B cell (primary cell): ENCODE measurements at places on chromosomes 2 and 18. TPM values are rescaled to one million over a fixed set of nuclear protein-coding genes. Genes with fewer than 3 reads are reported as not detected.

The NOTO gene
- not detected in 2 replicates for total RNA-seq

- no peak for DNase-seq
These were observed 694.5 kb downstream of the RNF144A start for GRCh38 chr2:7611750-7612149.

The GRB14 gene
- total RNA-seq: not detected in 2 replicates

GRCh38 chr18:69631281-69631680 lies 230.6 kb downstream of the DOK6 start:
- DNase-seq: no peak

- DNase-seq: no peak
These were observed 49.1 kb downstream of the LRATD1 start for GRCh38 chr2:14681608-14682007.

The TMEFF2 gene
- total RNA-seq: not detected in 2 replicates

DNA sequence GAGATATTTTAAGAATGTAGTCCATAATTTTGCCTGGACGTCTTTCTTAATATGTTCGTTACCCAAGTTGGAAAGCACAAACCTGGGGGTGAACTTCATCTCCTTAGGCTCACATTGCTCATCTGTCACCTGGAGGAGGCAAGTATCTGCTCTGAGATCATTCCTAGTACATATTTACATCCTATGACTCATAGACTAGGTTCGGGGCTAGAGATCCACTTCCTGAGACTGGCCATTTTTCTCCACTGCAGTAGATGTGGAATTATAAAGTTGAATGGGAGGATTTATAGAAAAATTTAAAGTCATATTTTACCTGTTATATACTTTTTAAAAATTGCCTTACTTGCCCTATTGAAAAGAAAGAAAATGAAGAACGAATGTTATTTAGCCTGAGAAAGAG lies 77.5 kb upstream of the PROKR1 start:
- DNase-seq: no peak

GRCh38 chr2:82657106-82657505 lies 1802.0 kb downstream of the SUCLG1 start:
- no peak for DNase-seq

The REG1B gene
- not detected in 2 replicates for total RNA-seq

The KCNIP3 gene
- total RNA-seq: not detected in 2 replicates

DNA sequence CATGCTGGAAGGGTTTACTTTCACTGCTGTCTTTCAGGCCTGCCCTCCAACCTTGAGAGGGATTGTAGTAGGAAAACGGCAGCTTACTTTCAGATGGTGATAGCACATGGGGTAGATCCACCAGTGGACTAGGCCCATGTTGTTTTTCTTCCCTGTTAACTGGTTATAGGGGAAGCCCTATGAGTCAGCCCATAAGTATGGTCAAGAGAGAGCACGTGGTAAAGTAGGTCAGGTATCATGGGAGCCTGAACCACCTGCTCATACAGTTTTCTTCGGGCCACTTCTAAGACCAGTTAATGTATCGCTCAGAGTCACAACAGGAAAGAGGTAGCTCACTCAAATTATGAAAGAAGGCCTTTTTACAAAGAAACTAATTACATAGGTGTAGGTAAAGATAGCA lies 33.0 kb downstream of the PDK1 start:
- no peak for DNase-seq

GRCh38 chr18:62744076-62744968 lies 29.0 kb downstream of the PHLPP1 start:
- DNase-seq: peak; percentile 71

- no peak for DNase-seq
These were observed 27.0 kb downstream of the ZNF892 start for GRCh38 chr2:95234286-95234785.

- no peak for DNase-seq
These were observed 237.6 kb upstream of the RGPD4 start for GRCh38 chr2:107589079-107589491.

DNA sequence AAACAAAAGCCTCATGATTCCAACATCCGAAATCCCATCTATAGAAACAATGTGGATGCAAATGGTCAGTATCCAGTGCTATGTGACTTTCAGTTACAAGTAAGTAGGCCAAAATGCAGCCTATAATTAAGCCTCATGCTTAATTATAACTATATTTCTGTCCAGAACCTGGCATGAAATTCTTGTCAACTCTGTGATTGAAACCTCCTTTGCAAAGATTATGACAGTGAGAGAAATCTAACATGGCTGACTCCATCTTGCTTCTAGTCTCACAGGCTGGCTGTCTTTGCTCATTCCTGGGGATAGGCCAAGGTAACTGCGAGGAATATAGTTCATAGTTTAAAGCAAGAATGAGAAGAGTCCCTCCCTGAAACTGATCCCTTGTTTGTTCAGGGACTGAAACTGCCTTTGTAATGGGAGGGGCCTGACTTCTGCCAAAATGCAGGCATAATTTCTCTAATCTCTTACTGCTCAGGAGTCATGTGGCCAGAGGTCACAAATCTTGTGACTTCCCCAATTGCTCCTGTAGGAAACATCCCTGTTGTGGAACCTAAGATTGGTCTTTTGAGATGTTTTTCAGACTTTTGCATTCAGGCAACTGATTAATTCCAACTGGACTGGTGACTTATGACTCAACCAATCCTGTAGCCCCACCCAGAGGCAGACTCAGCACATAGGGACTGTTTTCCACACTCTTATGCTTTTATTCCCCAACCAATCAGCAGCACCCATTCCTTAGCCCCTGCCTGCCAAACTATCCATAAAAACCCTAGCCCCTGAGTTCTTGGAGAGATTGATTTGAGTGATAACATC lies 84.5 kb upstream of the TLK1 start:
- no peak for DNase-seq

DNA sequence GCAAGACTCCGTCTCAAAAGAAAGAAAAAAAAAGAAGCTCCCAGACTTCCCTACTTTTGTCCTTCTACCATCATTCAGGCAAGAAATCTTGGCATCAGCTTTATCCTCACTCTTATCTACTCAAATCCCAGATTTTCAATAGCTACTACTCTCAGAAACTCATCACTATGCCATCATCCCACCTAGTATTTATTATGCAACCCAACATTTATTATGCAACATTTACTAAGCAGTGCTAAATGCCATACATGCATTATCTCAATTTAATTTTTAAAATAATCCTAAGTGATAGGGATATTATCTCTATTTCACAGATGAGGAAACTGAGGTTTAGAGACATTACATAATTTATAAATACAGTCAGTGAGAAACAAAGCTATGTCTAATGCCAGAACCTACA lies 4.1 kb downstream of the USP37 start:
- DNase-seq: no peak

The FOXD4L1 gene
- 0.32 and 0.81 TPM in 2 replicates for total RNA-seq

GRCh38 chr2:98389251-98389605 lies 43.0 kb downstream of the CNGA3 start:
- DNase-seq: no peak

The UGT1A5 gene
- total RNA-seq: not detected in 2 replicates

DNA sequence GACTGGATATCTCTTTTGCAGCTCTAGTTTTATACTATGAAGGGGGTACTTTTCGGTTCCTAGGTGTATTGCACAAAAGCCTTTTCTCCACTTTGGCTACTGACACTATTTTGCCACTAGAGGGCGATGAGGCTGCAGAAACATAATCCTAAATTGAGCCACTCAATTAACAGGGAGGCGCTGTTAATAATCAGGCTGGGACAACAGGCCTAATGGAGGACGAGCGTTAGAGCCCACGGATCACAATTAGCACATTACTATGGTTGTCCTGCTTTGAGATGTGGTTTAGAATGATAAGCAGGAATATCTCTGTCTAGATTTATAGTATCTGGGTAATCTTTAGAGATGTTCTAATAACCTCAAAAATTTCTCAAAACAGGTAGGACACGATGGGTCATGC lies 62.2 kb upstream of the PMAIP1 start:
- peak; percentile 81 for DNase-seq

The EFEMP1 gene
- total RNA-seq: not detected in 2 replicates

- DNase-seq: no peak
These were observed 1.9 kb upstream of the SLC1A4 start for GRCh38 chr2:64987001-64987955.

The WNT10A gene
- total RNA-seq: 36.6 and 44.9 TPM in 2 replicates

DNA sequence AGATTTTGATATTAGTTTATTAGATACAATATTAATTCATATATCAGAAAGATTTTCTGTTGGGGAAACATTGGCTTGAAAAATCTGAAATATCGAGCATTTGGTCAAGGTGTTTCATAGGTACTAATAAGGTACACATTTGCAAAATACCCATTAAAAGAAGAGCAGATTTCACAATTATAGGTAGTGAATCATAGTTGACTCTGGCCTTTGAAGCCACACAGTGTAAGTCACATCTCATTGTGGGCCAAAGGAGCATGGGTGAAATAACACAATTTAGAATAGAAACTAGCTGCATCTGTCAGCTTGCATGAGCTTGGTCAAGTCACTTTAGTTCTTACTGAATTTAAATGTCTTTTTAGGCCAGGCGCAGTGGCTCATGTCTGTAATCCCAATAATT lies 4.9 kb downstream of the KDM3A start:
- DNase-seq: no peak

- DNase-seq: peak; percentile 24
These were observed 73.3 kb downstream of the PIK3C3 start for GRCh38 chr18:42028247-42028832.

The RGPD4 gene
- total RNA-seq: not detected in 2 replicates

GRCh38 chr2:68878071-68878711 lies 7.0 kb upstream of the BMP10 start:
- no peak for DNase-seq

DNA sequence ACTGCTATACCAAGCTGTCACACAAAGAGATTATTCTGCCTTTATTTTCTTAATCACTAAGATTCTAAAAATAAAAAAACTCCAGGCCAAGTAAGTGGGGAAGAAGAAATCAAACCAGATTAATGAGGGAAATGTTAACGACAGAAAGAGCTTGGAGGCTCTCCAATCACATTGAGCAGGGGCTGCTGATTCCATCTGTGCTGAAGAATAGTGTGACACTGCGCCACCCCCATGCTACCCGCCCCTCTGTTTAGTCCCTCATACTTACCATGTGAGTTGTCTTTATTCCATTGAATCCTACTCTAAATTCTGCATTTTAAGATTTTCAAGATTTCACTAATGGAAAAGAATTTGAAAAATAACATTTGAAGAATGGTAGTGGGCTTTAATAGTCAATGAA lies 998.0 kb upstream of the CDH2 start:
- DNase-seq: no peak

GRCh38 chr2:239108459-239108858 lies 260.6 kb downstream of the TWIST2 start:
- no peak for DNase-seq

The IL37 gene
- 0.79 TPM in 1 of 2 replicates, not detected in the other for total RNA-seq

DNA sequence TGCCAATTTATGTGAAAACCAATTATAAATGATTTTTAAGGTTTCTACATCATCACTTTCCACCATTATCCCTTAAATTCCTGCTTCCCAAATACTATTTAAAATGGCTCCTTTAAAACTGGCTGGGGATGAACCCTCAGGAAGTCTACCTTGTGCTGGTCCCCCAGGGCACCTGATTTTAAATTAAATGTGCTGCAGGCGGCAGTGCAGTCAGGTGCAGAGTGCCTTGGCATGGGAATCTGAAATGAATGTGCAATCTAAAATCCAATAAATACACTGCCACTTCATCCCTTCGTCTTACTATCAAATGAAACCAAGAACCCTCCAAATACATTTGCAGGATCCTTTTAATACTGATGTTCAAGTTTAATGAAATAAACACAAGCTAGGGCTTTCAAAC lies 61.8 kb downstream of the C2orf76 start:
- DNase-seq: no peak

GRCh38 chr2:12304564-12305171 lies 412.1 kb upstream of the TRIB2 start:
- no peak for DNase-seq

The UGT1A7 gene
- not detected in 2 replicates for total RNA-seq

The HOXD4 gene
- not detected in 2 replicates for total RNA-seq

DNA sequence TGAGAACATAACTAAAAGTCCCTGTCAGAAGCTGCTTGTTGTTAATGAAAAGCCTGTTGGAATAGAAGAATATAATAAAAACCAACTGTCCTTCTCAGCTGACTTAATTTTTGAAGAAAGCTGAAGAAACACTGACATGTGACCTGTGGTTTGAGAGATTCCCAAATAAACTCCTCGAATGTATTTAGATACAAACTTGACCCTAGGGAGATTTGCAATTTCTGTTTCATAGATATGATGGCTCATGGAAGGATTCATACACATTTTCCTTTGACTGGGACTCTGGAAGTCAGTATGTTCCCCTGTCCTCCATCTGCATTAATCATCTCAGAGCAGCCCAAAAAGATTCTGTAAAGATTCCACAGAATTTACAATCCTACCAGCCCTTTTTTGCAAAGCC lies 195.1 kb downstream of the TMEM247 start:
- no peak for DNase-seq

- no peak for DNase-seq
These were observed 36.4 kb downstream of the METTL4 start for GRCh38 chr18:2534906-2535305.

The VIL1 gene
- not detected in 2 replicates for total RNA-seq

- DNase-seq: no peak
These were observed 848 bp downstream of the VRK2 start for GRCh38 chr2:58047373-58047935.

The CDH7 gene
- total RNA-seq: not detected in 2 replicates

- no peak for DNase-seq
These were observed 23.3 kb downstream of the MYO3B start for GRCh38 chr2:170201275-170201674.

DNA sequence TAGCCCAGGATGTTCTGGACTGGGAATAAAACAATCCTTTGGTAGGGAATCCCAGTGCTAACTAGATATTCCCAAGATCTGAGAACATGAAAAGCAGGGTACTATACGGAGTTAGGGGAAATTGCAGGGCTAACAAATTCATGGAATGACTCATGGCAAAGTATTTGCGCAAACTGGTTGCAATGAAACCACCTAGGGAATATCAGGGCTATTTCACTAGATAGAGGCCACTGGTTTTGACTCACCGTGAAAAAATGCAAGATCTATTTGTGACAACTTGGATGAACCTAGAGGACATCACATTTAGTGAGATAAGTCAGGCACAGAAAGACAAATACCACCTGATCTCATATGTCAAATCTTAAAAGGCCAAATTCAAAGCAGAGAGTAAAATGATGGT lies 233.3 kb downstream of the MBD2 start:
- DNase-seq: no peak

DNA sequence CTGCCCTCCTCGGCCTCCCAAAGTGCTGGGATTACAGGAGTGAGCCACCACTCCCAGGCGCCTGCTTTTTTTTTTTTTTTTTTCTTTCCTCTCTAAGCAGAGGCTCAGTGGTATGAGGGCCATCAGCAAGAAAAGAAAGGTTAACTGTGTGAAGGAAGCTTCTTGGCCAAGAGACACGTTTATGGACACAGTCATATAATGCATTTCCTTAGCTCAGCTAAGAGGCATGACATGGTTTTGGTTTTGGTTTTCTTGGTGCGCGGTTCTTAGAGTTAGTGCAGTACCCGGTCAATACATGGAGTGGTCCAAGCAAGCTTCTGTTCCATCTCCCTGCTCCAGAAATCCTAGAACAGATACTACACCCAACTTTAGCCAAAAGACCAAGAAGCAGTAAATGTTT lies 42.6 kb downstream of the RALBP1 start:
- no peak for DNase-seq

- no peak for DNase-seq
These were observed 271.6 kb upstream of the MGAT5 start for GRCh38 chr2:133982256-133982655.
